ENCODE measurements at places on chromosomes 1 and 21.

DNA sequence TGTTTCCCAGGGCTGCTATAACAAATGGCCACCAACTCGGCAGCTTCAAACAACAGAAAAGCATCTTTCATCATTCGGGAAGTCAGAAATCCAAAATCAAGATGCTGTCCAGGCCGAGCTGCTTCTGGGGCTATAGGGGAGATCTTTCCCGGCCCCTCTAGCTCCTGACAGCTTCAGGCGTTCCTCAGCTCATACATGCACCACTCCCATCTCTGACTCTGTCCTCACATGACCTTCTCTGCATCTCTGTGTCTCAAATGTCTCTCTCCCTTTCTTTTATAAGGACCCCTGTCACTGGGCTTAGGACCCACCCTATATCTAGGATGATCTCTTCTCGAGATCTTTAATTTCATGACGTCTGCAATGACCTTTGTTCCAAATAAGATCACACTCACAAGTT lies 13.8 kb upstream of the NPPB start:
- no peak for DNase-seq

- no peak for DNase-seq
Observed at GRCh38 chr1:40439247-40439646, 11.0 kb upstream of the ZFP69B start.

DNA sequence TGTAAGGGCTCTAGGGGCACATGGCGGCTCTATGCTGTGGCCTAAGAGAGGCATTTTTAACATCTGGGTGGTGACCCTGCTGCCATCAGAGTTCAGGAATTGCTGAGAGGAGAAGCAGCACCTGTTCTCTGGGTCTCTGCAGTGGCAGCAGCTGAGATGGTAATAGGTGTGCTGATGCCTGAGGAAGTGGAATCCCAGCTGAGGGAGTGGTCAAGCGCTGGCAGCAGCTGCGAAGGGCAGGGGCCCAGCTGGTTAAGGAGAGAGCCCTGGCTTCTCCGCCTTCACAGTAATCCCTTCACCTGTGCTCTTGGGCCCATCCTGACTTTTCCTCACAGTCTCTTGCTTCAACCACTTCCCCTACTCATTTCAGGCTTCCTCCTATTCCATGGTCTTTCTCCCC lies 39.8 kb downstream of the GJA5 start:
- DNase-seq: no peak

DNA sequence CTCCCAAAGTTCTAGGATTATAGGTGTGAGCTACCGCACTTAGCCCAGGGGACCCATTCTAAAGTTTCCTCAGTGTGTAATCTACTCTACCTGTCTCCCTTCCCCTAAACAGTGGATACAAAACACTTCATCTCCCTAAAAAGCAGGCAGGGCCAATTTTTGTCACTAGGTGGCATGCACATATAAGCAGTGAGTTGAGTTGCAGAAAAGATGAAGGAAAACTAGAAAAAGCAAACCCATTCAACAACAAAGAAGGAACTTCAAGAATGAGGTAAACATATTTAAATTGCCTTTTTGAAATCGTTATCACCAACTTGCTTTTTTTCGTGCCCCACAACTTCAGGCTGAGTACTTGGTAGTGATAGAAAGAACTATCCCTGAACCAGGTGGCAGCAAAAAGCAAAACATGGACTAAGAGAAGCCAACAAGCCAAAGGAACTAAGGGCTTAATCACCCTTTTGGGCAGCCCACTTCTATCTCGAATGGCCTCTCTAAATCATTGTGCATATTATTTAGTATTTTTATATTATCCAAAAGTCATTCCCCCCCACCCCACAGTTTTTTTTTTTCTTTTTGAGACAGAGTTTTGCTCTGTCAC lies 19.7 kb upstream of the ALDH9A1 start:
- DNase-seq: no peak

GRCh38 chr1:42178249-42178648 lies 13.7 kb upstream of the GUCA2A start:
- no peak for DNase-seq

DNA sequence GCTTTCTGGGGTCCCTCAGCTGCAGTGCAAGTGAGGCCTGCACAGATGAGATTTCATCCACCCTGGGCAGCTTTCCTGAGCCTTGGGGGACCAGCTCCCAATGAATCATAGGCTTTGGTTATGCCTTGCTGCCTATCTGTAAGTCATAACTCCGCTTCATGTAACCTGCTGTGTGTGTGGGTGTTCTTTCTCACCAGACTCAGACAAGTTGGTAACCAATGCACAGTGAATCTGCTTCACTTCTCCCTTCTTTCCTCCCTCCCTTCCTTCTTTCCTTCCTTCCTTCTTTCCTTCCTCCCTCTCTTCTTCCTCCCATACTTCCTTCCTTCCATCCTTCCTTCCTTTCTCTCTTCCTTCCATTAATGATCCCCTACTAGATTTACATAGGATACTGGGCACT lies 34.4 kb upstream of the PSMB2 start:
- DNase-seq: no peak

DNA sequence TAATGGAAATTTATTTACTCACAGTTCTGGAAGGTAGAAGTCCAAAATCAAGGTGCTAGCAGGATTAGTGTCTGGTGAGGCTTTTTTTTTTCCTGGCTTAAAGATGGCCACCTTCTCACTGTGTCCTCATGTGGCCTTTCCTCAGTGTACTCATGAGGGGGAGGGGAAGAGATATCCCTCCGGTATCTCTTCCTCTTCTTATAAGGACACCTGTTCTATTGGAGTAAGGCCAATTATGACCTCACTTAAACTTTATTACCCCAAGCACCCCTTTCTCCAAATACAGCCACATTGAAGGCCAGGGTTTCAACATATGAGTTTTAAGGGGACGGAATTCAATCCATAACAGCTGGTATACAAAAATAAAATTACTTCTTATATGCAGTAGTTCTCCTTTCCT lies 203.7 kb upstream of the C1orf87 start:
- DNase-seq: no peak

DNA sequence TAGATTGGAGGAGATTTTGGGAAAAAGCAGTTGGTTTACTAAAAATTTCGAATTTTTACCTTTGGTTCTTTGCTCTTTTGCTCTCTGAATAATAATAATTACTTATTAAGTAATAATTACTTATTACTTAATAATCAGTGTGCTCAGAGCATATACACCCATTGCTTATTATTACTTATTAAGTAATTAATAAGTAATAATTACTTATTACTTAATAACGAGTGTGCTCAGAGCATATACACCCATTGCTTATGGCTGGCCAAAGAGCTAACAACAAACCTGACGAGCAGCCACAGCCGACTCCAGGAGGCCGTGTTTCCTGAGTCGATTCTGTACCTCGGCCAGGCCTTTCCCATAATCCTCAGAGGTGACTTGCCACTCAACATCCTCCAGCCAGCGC lies 20.5 kb downstream of the SPTA1 start:
- no peak for DNase-seq

DNA sequence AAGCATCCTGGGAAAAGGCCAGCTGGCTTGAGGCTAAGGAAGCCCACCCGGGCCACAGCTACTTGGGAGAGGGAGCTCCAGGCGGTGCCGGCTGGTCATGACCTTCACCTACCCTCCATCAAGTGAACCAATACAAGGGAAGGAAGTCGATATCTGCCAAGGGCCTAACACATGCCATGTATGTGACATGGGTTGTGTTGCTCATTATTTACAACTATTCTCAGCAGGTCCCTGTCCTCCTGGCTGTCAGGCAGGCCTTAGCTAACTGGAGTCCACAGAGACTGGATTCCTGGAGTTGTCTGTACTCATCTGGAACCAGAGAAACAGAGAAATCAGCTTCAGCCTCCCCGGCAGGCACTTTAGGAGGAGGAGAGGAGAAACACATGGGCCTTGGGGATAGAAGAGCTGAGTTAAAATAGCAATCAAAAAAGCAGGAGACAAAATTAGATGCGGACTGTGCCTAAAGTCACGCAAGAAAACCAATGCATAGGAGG lies 15.7 kb downstream of the TCEA3 start:
- no peak for DNase-seq

DNA sequence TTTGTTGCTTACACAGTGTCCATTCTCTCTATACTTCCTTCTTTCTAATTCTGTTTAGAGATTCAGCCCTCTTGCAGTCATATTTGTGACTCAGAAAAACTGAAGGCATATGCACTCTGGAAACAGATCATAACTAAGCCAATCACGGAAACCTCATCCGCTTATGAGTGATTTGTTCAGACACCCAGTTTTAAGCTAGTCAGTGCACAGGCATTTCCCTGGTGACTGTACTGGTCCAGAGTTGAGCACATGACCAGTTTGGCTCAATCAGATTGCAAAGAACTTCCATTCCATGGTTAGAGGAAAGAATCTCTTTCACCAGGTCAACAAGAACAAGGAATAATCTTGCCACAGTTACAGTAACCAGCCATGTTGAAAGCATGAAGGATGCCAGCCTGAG lies 69.2 kb upstream of the SGIP1 start:
- DNase-seq: no peak

GRCh38 chr1:20411196-20411980 lies 74.6 kb downstream of the CAMK2N1 start:
- DNase-seq: no peak

GRCh38 chr21:24995216-24995615 lies 612.1 kb downstream of the MRPL39 start:
- DNase-seq: no peak

GRCh38 chr1:109116286-109116685 lies 2.4 kb downstream of the ELAPOR1 start:
- no peak for DNase-seq

DNA sequence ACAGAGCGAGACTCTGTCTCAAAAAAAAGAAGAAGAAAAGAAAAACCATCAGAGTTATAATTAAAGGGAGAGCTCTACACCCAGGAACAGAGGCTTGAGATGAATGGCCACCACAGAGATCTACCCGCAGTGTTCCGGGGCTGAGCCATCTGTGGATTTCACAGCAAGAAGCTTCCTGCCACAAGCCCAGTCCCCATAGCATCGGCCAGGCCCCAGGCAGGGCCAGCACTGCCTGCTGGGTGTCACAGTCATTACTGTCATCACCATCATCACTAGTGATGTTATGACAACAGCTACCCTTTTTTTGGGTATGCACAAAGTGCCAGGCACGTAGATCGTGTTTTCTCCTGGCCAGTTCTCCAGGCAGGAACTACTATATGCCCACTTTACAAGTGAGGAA lies 111.6 kb upstream of the VAMP3 start:
- DNase-seq: no peak

GRCh38 chr1:53016705-53017104 lies 45.3 kb upstream of the PODN start:
- no peak for DNase-seq

DNA sequence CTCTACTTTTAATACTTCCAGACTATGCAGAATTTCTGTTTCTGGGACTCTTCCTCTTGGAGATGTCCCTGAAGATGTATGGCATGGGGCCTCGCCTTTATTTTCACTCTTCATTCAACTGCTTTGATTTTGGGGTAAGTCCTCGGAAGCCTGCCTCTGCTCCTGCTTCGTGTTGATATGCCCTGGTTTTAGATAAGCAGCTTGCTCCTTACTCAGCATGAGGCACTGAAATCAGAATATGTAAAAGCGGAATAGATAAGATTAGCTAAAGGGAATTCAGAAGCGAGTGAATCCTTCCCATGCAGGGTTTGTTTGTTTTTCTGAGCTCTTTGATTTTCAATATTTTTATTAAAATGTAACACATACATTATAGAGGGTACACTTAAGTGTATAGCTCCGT lies 234.7 kb downstream of the CACNA1E start:
- DNase-seq: no peak

GRCh38 chr21:25936776-25937175 lies 202.0 kb downstream of the GABPA start:
- DNase-seq: no peak

GRCh38 chr1:61436016-61436415 lies 288.9 kb downstream of the TM2D1 start:
- DNase-seq: no peak

GRCh38 chr1:64046243-64046642 lies 157.2 kb upstream of the UBE2U start:
- DNase-seq: no peak

DNA sequence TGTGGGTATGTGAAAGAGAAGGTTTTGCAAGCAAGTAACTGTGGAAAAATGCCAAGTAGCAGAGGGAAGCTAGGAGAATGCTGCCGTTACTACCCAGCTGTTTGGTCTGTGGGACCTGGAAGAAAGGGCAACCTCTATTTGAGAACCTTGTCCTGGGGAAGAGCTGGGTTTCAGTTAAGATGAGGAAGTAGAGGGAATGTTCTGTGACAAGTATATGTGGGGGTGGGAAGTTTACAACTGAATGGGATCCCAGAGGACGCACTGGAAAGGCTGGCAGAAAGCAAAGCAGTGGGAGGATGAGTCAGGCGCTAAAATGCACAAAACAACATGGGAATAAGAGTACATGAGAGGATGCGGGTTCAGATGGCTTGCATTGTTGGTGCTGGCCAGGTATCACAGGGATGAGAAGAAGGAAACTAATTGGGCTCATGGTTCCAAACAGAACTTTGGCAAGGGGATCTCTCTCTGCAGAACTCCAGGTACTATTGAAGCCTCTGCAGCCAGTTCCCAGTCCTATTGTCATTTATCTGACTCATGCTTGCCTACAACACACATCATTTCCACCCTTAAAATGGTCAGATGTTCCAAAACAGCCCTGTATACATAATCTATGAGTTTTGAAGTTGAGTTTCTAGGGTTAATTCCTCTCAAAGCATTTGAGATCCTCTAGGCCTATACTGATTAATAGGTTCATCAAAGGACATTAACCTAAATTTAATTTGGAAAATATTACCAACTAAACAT lies 88.5 kb upstream of the VAV3 start:
- DNase-seq: no peak

DNA sequence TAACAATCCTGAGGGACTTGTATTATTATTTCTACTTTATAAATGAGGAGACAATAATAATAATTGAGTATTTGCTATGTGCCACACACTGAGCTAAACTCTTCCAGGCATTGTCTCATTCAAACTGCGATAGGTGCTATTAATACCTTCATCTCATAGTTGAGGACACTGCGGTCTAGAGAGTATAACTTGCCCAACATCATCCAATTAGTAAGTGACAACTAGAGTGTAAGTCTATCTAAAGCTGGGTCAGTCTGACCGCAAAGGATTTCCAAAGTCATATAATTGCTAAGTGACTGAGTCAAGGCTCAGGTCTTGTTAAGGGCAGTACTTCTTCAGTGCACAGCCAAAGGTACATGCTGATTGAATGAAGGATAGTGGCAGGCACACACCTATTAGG lies 9.7 kb downstream of the BCL9 start:
- DNase-seq: no peak

GRCh38 chr1:218302155-218302554 lies 17.1 kb downstream of the RRP15 start:
- no peak for DNase-seq

- no peak for DNase-seq
Observed at GRCh38 chr1:7856345-7856744, 3.5 kb upstream of the UTS2 start.

GRCh38 chr1:150548632-150549495 lies at the start of gene ADAMTSL4:
Gene ADAMTSL4 (plus strand): TSS chr1:150549408. CDS start chr1:150552289, 2,881 bp downstream.
- no peak for DNase-seq

- DNase-seq: no peak
Observed at GRCh38 chr1:183259924-183260323, 73.9 kb downstream of the LAMC2 start.

DNA sequence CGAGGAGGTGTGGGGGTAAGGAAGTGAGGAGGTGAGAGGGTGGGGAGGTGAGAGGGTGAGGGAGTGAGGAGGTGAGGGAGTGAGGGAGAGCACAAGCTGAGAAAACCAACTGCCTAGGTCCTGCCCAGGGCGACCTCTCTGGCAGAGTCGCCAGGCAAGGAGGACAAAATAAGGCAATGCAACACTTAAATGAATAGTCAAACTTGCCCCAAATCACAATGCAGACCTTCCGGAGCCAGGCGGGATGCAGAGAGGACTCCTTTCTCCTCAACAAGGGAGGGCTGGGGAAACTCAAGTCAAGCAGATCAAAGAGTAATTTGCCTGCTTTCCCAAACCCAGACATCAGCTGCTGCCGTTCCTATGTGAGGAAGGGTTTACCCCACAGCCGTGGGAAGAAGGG lies 86.0 kb downstream of the CCDC185 start:
- no peak for DNase-seq

Measured in thoracic aorta (tissue), 2 donors.